ENCODE measurements at places on chromosomes 4 and X.

DNA sequence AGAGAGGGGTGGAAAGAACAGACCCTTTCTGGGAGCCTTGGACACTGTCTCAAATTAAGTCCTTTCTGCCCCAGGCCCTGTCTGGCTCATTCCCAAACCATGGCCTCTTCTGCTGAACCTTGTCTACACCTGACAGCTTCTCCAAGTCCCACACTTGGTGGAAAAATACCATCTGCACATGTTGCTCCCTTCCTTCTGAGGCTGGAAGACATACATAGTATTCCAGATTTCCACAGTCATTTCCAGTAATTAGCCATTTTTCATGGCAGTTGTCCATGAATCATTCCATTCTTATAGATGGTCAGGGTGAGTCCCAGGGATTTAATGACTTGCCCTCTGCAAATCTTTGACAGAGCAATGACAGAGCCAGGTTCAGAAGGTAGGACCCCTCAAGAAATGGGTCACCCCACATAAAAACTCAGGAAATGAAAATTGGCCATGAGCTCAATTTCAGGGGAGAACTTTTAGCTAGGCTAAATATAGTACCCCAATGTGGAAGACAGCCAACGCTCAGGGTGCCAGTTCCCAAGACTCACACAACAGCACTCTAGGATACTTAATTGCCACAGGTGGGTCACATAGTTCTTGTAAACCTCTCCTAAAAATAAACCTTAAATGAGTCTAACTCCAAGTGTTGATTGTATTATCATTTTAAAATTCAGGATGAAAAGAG, 16.2 kb upstream of the DAPP1 start:
- no peak for DNase-seq

DNA sequence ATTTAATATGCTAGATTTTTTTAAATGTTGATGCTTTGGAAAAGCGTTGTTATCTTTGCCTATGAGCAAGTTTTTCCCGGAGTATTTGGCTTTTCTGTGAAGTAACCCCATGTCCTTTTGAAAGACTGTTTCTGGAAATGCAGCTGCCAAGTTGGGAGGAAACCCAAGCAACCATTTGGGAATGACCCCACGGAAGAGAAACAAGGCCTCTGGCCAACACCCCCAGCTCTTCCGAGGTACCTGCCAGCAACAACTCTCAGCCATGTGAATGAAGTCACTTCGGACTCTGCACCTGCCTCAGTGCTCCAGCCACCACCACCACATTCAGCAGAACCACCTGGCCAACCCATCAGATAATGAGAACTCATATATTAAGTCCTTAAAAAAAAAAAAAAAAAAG, 36.2 kb upstream of the DHRSX start:
- no peak for DNase-seq

- DNase-seq: no peak
Measured at GRCh38 chrX:55161581-55161980, 58.6 kb upstream of the PAGE5 start.

GRCh38 chrX:136063340-136064079, 78.3 kb downstream of the SLC9A6 start:
- no peak for DNase-seq

DNA sequence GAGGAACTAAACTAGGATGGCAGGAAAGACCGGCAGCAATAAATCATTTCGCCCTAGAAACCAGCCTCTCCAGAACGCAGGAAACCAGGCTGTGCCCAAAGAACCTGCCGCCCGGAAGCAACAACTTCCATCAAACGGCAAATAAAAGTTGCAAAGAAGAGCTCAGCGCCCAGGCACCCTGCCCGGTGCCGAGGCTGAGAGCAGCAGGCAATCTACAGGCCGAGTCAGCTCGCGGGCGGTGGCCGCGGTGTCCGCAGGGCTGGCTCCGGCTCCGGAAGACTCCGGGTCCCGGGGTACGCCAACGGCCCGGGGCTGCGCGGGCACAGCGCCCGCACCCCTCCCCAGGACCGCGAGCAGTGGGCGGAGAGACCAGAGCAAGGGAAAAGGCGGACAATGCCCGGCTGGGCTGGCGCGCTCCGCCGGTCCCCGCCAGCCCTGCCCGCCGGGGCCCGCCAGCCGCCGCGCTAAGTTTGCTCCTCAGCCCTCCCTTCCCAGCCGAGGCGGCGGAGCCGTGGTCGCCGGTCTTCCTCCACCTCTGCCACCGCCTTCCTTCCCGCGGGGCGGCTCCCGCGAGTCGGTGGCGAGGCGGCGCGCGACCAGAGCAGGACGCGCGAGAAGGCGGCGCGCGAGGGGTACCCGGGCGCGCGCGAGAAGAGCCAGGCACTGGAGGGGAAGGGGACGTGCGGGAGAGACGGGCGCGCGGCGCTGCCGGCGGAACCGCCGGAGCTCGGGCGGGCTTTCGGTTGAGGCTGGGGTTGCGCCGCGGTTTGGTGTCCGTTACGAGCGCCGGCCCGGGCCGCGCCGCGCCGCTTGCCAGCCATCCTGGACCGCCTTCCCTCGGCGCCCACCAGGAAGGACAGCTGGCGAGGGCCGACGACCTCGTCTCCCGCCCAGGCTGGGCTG, 733 bp downstream of the FRYL start:
- peak; percentile 51 for DNase-seq

DNA sequence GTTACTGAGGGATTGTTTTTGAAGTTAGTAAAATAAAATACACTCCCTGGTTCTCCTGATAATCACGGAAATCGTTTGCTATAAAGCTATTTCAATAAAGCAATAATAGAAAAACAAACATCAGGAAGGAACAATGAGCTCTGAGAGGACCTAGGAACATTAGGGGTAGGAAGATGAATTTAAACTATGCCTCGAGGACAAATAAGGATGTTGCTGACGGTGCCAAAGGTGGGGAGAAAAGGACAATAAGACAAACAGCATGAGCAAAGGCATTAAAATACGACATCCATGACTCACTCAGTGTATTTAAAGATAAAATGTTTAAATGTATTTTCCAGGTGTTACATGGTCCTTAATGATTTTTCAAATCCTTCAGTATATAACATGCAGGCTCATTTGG, 110.3 kb downstream of the MTNR1A start:
- DNase-seq: no peak

GRCh38 chr4:95472534-95472933, 76.2 kb downstream of the UNC5C start:
- DNase-seq: no peak

DNA sequence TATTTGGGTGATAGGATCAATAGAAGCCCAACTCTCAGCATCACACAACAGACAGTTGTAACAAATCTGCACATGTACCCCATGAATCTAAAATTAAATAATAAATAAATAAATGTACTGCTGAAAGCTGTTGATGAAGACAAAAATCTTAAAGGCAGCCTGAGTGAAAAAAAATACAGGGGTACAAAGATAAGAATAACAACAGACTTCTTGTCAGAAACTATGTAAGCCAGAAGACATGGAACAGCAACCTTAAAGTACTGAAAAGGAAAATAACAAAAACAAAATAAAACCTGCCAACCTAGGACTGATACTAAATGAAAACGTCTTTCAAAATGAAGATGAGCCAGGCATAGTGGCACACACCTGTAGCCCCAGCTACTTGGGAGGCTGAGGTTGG, 25.0 kb upstream of the PDLIM5 start:
- DNase-seq: no peak

GRCh38 chr4:120009731-120010130, 56.9 kb downstream of the MAD2L1 start:
- no peak for DNase-seq

GRCh38 chr4:62328526-62328925, 1128.4 kb downstream of the ADGRL3 start:
- no peak for DNase-seq

DNA sequence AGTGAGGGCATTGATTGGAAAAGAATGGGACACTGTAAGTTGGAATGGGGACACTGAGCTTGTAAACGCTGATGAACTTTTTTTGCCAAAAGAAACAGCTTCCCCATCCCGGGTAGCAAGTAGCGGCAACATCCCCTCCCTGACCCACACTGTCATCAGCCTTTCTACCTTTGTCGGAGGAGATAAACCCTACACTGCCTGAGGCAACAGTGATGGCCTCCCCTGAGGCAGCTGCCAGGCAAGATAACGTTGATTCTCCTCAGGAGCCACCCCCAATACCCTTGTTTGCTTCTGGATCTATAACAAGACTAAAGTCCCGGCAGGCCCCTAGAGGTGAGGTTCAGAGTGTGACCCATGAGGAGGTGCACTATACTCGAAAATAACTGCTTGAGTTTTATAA, 10.3 kb upstream of the RAB33B start:
- no peak for DNase-seq

- DNase-seq: no peak
Measured at GRCh38 chr4:77728420-77728819, 90.7 kb downstream of the CNOT6L start.

- DNase-seq: no peak
Measured at GRCh38 chr4:98710831-98711230, 52.4 kb upstream of the TSPAN5 start.

DNA sequence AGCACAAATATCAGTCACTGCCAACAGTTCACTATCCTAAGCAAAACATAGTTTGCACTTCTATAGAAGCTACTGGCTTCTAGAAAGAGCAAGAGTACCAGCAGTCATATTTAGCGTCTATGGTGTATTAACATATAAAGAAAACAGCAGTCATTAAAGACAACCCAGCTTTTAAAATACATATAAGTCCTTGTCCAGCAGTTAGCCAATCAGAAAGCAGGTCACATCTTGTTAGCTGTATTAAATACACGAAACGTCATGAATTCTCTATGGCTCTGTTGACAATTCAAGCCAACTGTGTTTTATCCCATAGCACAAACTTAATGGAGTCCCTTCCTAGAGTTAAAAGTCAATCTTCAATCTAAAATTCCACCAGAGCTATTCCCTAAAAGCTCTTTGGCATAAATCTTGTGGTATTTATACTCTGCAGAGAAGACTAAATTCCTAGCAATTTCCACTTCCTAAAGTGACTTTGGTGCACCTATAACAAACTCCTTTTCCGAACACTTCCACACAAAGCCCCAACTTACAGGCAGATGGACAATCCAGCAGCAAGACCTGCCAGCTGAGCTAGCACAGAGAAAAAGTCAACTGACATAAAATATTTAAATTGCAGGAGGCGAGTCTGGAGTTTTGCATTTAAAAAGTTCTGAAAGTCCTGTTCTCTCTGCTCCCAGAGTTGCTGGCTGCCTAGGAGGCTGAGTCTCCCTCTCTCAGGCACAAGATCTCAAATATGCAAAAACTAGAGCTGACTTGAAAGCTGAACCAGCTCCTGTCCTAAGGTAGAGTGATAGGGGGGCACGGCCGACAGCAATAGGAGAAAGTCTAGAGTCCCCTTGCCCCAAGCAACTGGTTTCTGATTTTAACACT, 1.3 kb downstream of the LDB2 start:
- no peak for DNase-seq

DNA sequence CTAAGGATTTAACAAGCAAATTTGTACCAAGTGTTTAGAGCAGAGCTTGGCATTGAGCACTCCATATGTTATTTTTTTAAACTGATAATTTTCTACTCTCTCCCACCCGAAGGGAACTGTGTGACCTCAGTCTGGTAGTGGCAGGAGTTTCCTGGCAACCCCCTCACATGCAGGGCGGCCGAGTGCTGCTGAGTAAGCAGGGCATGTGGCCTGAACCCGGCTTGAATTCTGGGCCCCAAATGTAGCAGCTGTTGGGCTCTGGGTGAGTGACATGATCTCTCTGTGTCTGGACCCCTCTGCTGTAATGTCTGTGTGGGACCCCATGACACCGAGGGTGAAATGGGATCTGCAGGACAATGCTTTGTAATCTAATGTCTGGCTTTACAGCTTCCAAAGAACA, 13.6 kb upstream of the C4orf50 start:
- no peak for DNase-seq

DNA sequence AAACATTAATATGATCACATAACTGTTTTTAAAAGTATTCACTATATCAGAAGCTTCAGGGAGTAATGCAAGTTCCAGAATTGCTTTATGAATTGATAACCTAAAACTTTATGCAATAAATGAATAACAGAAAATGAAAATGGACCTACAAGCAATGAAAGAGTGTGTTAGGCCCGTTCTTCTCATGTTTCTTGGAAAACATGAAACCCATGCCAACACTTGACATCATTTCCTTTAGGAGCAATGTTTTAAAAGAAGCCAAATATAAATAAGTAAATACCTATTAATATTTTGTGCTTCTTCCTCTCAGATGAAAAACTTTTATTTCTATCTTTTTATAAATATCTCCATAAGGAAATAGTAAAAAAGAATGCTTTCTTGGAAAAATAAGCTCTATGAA, 123.0 kb upstream of the GALNT7 start:
- no peak for DNase-seq

DNA sequence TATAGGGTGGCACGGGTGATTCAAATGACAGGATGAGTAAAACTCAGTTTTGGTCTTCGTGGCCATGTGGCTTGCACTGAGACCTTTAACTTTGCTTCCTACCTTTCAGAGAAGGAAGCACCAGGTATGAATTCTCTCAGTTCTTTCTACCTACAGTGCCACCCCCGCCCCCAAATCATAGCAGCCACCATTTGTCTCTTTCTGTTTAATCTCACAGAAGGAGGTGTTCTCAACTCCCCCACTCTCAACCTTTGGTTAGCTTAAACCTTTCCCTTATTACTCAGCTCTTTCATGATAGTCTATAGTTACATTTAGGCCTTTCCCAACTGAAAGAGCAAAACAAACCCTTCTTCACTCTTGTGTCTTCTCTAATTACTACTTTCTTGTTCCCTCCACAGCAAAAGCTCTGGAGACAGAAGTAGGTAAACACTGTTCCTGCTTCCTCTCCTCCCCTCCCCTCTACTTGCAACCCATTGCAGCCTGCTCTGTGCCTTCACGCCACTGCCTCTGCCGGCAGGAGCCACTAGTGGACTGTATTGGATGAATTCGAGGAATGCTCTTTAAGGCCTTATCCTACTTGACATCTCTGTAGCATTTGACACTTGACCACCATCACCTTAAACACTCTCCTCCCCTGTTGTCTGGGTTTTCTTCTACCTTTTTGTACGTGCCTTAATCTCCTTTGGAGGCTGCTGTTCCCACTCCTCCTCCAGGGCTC, 123.7 kb downstream of the AFF1 start:
- DNase-seq: no peak

DNA sequence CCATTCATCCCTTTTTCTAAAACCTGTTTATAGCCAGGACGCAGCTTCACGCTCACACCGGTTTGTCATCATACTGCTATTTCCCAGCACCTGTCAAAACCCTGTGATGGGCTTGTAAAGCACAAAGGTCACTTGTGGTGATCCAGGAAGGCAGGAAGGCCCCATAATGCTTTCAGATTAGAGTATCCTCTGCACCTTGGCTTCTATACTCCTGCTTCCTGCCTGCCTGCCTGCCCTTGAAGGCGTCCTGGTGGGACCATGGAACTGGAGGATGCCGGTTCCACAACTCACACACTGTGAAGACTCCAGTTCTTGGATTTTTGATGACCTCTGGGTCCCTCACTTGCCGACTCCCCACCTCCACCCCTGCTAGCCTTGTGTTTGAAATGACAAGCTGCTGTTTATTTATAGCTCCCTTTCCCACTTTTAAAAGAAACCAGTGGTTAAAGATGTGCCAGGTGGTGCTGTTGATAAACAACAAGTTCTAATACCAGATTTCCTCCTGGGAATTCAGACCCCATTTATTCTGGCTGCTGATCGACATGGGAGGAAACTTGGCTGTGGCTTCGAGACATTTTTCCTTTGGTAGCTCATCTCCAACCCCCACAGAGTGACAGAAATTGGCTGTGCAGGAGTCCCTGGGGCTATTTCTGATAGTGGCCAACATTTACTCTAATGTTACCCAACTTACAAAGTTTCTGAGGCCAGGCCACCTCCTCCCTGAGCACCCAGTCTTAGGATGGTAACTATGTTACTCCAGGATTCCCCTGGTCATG, 211.5 kb downstream of the KDR start:
- no peak for DNase-seq
